Activated CD8-positive, alpha-beta memory T cell treated with anti-CD3 and anti-CD28 coated beads for 4 hours (primary cell): ENCODE measurements at places on chromosomes 2 and 18.

DNA sequence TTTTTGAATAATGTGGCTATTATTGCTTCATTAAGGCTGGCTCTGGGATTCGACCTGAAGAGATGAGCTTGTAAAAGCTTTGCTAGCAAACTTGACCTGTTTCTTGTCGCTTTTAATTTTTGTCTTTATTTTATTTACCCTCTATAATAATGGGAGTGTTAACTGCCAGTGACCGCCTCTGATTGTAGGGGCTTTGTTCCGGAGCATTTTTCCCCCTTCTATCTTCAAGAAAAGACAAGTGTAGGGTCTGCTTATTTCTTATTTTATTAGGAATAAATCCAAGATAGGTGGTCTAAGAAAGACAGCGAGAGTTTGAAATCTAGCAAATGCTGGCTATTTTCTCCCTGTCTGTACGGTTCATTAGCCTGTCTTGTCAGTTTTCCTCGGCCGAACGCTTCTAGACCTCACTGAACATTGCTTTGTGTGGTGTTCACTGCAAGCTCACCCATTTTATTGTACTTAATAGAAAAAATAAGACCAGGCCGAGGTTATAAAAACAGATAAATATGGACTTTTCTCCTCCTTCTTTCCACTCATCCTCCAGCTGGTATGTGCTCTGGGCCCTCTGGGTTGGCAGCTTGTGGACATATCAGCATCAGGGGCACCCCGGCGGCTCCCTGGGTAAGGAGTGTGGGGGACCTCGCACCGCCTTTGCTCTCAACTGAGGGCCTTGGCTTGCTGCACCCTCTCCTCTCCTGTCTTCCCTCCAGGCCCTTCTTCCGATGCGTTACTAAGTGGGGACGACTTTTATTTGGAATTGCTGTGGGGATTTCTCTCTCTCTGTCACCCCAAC is 8.5 kb downstream of the MEIS1 start:
- no peak for DNase-seq

DNA sequence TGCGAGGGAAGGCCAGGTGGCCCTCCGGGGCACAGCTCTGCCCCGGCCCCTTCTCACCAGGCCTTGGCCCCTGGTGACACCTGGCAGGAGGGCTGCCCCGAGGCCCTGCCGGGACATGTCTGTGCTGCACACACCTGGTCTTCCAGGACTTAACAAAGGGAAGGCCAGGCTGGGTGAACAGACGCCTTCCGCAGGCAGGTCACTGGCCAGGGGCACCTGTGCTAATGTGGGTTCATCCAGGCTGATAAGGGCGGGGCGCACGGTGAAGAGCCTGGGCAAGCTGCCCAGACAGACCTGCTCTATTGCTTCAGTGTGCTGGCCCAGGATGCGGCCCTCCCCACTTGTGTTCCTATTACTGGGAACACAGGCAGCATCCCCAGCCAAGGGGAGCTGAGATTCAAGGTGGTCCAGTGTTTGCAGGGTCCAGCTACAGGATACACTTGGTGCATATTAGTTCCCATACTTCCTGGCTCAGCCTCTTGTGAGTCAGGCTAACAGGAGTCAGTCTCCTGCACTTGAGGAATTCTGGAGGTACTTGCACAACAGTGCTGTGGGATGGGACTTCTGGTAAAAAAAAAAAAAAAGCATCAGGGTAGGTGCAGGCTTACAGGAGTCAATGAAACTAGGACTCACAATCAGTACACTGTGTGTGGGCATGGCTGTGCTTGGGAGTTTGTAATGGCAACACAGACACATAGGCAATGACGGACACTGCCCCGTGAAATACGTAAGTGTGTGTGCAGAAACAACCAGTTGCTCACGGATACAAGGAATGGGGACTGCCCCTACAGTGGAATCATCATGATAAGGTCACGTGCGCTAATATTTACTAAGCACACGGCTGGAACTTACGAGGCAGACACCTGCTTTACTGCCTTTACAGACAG is 261.4 kb downstream of the TWIST2 start:
- no peak for DNase-seq

DNA sequence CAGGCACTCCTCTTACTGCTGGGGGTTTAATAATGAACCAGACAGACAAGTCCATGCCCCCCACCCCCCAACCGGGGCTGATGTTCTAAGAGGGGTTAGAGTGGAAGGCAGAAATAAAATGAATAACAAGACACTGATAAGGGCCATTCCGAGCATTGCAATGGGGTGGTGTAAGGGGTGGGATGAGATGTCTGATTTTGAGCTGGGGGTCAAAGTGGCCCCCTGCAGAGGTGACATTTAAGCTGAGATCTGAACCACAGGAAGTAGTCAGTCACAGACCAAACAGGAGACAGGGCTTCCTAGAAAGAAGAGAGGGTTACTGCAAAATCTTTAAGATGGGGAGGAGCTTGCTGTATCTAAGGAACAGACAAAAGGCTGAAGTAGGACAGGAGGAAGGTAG is 180.6 kb upstream of the SH3BP4 start:
- no peak for DNase-seq

- no peak for DNase-seq
Measured at GRCh38 chr18:50729986-50730385, 89.8 kb downstream of the MRO start.
